Adrenal gland (tissue), 19 donors: ENCODE measurements at places on chromosomes 1 and 21. TPM values are rescaled to one million over a fixed set of nuclear protein-coding genes. Genes with fewer than 3 reads are reported as not detected.

Gene NTMT2
- polyA plus RNA-seq = not detected

Gene CITED4
- 3.8 TPM for polyA plus RNA-seq

Gene C1orf141
- polyA plus RNA-seq = not detected

Gene RNPEP
- polyA plus RNA-seq = 46.7 TPM

Gene PTPRC
- 2.5 TPM for polyA plus RNA-seq

Gene PLA2G2A
- 96.2 TPM for polyA plus RNA-seq

DNA sequence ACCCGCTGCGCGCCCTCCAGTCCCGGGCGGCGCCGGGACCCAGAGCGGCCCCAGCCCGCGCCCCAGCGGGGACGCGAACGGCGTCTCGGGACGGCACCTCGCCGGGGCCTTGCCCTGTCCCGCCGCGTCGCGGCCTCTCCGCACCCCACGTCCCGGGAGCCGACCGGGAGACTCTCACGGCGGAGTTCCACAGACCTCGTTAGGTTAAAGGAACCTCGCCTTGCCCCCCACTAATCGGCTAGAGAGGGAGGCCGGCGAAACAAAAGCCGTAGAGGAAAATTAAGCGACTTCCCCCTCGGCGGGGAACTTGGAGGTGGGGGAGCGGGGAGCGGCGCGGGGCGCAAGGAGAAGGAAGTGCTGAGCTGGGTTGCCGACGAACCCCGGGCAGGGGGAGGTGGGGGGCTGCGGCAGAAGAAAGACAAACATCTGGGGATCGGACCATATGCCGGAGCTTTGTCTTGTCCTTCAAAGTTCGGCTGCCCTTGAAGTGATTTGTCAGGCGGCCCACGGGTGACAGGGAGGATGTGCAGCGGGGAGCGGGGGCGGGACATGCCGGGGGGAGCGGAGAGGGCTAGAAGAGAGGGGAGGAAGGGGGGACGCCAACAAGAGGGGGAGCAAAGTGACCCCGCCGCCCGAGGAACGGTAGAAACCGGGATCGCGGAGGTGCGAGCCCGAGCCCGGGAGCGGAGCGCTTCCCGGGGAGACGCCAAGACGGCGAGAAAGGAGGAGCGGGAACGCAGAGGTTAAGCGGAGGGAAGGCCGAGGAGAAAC is 120.0 kb upstream of the RRP15 start:
- no peak for DNase-seq

GRCh38 chr1:154623358-154623757 is 15.4 kb upstream of the ADAR start:
- DNase-seq = no peak

- DNase-seq = no peak
Measured at GRCh38 chr1:38793299-38793698, 66.3 kb downstream of the RRAGC start.

DNA sequence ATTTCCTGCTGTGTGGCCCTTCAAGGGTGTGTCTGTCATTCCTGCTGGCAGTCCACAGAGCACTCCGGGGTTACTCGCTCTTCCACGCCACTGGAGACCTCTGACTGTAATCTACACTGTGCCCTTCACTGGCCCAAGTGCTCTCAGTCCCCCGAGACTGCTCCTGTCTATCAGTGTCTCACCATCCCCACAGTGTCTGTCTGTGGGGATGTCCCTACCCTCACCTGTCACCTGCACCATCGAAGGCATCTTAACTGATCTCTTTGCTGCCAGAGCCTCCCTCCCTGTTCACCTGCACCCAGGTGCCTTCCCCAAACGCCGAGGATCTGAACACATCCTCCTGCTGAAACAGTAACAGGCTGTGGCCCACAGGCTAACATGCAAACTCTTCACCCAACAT is 136.7 kb downstream of the MATN1 start:
- no peak for DNase-seq

- DNase-seq = no peak
Measured at GRCh38 chr1:231890791-231891190, 264.2 kb downstream of the DISC1 start.

- no peak for DNase-seq
Measured at GRCh38 chr1:197567442-197567841, 207.8 kb downstream of the DENND1B start.

DNA sequence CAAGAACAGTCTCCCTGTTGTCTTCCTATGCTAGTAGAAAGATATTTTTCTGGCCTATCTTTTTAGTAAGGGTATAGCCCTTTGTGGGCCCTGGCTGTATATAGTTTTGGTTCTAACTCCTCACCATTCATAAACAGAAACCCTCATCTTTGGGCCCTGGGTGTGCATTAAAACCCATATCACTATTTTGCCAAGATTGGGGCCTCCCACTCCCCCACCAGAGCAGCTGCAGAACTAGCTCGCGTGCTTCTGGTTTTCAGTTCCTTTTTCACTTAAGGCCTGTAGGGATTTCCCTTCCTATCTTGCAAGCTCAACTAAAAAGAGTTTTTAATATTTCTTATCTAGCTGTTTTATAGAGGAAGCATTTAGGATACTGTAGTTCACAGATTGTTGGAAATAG is 106.4 kb downstream of the RGL1 start:
- DNase-seq = no peak

GRCh38 chr21:42980312-42981213 is 6.2 kb downstream of the PKNOX1 start:
- no peak for DNase-seq

GRCh38 chr1:9196129-9197040 is 38.2 kb upstream of the H6PD start:
- peak; percentile 84 for DNase-seq

DNA sequence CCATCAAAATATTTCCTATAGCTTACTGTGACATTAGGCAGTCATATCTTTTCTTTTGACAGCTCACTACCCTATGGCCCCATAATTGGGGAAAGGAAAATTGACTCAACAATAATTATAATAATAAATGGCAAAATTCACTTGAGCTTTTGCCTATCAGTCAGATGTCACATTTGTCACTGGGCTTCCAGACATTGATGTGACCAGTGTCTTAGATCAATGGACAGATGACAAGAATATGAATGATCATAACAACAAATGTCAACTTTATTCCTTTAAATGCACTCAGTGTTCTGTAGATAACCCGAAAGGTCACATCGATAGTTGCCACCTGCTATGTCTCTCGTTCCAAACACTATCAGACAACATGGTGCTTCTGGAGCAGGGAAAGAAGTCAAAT is 266.7 kb downstream of the GPATCH2 start:
- DNase-seq = no peak

- peak; percentile 35 for DNase-seq
Measured at GRCh38 chr1:32538887-32539583, at the start of gene ZBTB8A. Gene ZBTB8A, plus strand, starts transcription at chr1:32539427. Its CDS starts 53,505 bp downstream, at chr1:32592932.

DNA sequence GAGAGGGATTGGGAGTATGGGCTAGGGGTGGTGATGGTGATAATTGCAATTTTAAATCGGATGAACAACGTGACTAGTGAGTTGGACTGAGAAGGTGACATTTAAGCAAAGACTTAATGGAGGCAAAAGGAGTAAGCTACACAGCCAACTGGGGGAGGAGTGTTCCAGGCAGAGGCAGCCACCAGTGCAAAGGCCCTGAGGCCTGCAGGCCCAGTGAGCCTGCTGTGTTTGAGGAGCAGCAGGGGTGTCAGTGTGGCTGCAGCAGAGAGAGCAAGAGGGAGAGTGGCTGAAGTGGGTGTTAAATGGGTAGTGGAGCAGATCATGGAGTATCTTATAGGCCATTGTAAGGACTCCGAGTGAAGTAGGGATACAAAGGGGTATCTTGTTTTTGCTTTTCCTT is 18.8 kb downstream of the MYOG start:
- no peak for DNase-seq

- peak; percentile 66 for DNase-seq
Measured at GRCh38 chr1:159829822-159830465, 3.3 kb downstream of the SLAMF8 start.
